NCI-H510A treated with DMSO at 0.1 percent for 48 hours (cell line): ENCODE measurements at places on chromosomes 12 and 14.

- DNase-seq, result peak; percentile 90
These were observed 129.7 kb downstream of the GLT1D1 start for GRCh38 chr12:128982933-128983332.

DNA sequence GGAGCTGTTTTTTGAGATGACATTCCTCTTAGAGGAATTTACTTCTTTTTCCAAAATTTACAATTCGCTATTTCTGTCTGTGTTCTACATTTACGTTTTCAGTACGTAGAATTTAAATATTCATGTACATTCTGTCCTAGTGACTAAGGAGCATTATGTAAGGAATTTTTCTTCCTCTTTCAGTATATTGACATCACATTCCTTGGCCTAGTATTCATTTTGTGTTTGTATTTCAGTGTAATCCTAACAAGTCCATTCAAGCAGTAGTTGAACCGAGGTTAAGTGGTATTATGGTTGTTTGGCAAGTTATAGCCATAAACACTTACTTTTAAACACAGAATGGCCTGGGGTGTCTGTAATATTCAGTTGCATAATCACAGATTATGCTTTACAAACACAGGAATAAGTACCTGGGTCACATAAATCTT is 465.2 kb downstream of the PCNX1 start:
- no peak for DNase-seq

DNA sequence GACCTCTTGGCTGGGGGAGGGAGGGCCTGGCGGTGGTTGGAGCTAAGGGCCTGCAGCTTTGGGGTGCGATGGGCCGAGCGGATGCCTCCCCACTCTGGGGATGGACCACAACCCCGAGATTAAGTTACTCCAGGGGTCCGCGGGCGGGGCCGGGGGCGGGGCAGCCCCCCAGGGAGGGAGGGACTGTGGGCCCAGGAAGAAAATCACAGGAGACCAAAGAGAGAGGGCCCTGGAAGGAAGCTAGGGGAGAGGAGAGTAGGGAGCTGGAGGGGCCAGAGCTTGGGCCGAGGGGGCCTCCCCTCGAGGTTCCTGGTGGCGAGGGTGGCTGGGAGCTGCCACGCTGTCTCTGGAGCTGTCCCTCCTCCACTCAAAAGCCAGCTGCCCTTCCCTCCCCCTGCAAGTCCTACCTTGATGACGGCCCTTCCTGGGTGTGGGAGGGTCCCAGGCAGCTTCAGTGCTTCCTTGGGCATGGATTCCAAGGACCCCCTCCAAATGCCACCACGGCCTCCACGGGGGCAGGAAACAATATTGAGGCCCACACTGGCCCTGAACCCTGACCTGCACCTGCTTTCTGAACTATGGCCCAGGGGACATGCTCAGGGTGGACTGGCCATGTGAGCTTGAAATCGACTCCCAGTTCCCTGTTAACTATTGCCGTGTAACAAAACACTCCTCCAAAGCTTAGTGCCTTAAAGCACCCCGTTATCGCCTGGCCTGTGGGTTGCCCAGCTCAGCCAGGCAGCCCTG is 610 bp upstream of the NUDT14 start:
- no peak for DNase-seq

DNA sequence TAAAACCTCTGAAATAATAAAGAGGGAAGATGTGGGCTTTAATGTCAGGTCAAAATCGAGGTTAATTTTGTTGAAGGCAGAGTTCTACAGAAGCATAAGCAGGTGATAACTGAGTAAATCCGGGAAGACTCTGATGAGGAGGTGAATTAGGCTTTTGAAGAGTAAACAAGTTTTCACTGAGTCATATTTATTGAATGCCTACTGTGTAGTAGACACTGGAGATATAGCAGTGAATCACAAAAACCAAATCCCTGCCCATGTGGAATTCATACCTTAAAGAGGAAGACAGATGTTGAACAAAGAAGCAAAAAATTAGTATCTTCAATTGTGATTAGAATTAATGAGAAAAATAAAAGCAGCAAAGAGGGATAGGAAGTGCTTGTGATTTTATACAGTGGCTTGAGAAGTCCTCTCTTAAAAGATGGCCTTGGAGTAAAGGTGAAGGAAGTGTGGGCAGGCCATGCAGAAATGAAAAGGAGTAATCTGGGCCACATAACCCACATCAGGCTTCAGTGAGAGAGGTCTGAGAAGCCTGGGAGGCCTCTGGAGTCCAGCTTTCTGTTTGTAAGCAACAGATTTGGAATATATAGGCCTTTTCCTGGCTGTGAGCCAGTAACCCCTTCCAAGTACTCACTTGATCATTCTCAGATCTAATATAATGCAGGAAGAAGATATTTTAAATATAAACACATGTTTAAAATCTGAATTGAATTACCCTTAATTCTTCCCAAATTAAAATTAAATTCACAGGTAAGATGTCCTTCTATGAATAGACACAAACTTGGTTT is 46.7 kb downstream of the BHLHE41 start:
- no peak for DNase-seq

GRCh38 chr14:87975636-87976035 is 17.3 kb downstream of the GALC start:
- DNase-seq, result no peak

DNA sequence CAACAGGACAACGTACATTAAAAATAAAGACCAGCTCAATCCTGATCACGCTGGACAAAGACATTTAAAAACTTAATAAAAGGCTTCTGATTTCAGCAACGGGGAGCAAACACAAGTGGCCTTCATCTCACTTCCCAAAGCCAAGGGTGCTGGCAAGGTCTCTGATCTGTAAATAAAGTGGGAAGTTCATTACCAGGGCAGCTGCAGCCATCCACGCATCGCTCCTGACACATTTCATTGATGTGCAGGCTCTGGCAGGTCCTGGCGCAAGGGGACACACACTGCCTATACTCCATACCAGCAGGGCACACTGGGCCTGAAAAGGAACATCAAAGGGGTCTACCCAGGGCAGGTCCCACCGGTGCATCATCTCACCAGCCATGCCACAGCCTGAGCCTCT is 51.0 kb downstream of the VWF start:
- no peak for DNase-seq

- no peak for DNase-seq
These were observed 1.9 kb upstream of the PSMB11 start for GRCh38 chr14:23040100-23040499.

GRCh38 chr12:2625289-2625612 is 169.5 kb upstream of the FKBP4 start:
- DNase-seq, result no peak

GRCh38 chr12:91140026-91140931 is 29.0 kb upstream of the LUM start:
- no peak for DNase-seq

- no peak for DNase-seq
These were observed 99.9 kb downstream of the TMTC3 start for GRCh38 chr12:88241862-88242570.

GRCh38 chr14:103634156-103634555 is 5.1 kb downstream of the KLC1 start:
- no peak for DNase-seq

DNA sequence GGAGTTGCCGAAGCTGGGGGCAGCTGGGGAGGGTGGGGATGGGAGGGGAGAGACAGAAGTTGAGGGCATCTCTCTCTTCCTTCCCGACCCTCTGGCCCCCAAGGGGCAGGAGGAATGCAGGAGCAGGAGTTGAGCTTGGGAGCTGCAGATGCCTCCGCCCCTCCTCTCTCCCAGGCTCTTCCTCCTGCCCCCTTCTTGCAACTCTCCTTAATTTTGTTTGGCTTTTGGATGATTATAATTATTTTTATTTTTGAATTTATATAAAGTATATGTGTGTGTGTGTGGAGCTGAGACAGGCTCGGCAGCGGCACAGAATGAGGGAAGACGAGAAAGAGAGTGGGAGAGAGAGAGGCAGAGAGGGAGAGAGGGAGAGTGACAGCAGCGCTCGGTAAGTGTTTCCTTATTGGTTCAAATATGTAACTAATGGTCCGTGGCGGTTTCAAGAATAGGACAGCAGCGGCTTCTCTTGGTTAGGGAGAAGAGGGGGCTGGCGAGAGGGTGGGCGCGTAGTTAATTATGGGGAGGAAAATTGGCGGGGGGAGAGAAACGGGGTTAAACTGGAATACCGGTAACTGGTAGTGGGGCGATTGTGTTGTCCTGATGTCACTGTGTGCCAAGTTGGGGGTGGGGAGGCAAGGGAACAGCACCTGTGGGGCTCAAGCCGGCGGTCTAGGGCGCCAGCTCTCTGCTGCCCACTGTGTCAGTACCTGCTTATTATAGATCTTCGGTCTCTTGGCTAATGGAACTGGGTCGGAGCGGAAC is 8.4 kb downstream of the HOXC8 start:
- DNase-seq, result peak; percentile 94

DNA sequence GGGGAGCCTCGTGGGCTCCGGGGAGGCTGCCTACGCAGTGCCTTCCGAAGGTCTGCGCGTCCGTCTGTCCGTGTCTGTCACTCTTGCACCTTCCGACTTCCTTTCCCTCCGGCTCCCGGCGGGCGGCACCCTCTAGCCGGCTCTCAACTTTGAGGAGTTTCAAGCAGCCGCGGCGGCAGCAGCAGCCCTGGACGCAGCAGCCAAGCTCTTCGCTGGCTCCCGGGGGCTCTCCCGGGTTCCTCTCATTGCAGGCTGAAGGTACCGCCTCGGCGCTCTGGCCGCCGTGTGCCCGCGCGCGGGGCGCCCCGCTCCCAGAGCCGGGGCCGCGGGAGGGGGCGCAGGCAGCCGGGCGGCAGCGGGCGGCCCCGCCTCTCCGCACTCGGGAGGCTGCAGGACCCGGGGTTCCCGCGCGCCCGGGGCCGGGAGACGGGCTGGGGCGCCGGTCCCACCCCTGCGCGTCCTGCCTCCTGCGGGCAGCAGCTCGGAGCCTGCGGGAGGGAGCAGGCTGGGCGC is at the start of the genes AMIGO2 and PCED1B:
Gene AMIGO2 (minus strand): TSS at position 492 of the 513 bp plus-strand sequence. CDS start 957 bp downstream, outside the sequence.
Gene PCED1B (plus strand): TSS at position 154 of the 513 bp plus-strand sequence. CDS start 155,443 bp downstream, outside the sequence.
- DNase-seq, result peak; percentile 61

DNA sequence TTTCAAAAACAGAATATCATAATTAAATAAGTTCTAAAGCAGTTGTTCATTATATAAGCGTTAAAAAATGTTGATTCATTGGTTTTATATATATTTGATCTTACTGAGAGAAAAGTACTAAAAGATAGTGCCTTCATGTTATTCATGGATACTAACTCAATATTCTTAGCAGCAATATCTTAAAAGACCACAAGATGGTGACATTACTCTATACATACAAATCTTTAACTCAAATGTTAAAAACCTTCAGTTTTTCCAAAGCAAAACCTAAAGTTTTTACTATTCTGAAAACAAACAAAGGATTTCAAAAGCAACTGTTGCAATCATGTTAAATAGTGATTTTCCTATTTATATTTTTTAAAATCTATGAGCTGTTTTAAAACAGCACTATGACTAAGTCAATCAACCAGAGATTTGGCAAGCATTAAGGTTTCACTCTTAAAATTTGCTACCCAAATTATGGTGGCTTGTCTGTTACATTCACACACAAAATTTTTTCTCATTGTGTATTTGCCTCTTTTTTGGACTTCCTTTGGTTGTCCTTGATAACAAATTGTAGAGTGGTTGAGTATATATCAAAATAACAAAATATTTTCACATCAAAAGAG is 50.1 kb upstream of the RERGL start:
- peak; percentile 78 for DNase-seq

DNA sequence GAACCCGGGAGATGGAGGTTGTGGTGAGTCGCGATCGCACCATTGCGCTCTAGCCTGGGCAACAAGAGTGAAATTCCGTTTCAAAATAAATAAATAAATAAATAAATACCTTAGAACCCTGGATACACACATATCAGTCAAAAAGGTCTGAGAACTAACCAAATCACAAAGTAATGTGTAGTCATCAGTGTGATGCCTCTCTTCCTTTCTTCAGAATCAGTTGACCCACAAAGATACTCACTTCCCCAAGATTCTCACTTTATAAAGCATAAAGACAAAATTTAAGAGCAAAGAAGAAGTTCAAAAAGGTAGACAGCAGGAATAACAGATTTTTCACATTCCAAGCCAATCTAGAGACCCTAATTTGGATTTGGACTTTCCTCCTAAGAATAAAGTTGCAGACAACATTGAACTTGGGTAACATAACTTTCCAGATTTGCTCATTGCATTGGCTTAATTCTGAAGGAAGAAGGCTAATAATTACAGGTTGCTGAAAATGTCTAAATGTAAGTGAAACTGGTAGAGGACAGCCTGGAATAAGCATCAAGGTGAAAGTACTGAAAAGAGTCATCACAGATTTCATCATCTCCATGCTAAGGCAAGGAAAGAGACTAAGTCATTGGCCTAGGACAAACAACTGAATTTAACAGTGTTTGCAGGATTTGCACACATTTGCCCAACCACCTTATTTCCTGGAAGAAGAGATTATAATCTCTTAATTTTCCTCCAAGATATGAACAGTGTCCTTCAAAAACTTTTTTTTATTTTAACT is 17.4 kb downstream of the TMED10 start:
- DNase-seq, result no peak

DNA sequence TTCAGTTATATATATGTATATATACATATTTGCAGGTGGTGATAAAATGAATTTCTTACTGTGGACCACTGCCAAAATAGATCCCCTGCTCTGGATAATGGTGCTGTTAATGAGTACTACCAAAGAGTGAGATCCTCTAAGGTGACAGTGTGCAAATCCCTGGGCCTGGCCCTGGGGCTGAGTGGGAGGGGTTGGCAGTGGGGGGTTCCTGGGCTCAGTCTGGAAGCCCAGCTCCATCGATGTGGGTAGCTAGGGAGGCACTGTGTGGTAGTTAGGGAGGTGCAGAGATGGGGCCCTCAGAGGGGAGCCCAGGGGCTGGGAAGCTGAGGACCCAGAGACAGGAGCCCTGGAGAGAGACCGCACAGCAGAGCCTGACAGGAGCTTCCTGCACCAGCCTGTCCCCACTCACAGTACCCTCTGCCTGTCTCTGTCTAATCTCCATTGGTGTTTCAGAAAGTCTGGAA is 9.1 kb downstream of the KRT8 start:
- peak; percentile 90 for DNase-seq
